ENCODE measurements at places on chromosomes 11 and 22. TPM values are rescaled to one million over a fixed set of nuclear protein-coding genes. Genes with fewer than 3 reads are reported as not detected.

DNA sequence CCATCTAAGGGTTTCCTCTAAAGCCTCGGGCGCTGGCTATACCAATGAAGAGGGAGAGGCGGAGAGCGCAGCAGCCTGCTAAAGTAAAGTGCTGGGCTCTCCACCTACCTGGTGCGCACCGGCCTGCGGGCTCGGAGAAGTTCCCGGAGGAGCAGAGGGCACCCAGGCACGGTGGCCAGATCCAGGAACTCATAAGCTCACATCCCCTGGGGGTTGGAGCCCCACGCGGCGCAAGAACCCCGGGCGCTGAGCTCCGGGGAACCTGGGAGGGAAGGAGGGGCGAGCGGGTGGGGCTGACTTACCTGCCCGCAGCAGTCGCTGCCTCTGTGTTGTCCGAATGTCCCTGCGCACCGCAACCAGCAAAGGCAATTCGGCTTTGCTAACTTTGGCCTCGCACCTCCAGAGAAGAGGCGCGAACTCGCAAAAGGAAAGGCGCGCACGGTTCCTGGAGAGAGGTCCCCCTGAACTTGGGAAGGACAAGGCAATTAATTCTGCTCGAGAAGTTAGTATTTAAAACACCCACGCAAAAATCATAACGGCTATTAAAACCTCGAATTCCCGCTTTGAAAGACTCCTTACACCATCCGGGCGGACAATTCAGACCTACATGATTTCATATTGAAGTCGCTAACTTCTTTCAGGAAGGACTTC is 127.6 kb upstream of the C11orf58 start:
- peaks cover 33% of the 10 kb centered on the region for H3K4me1 ChIP-seq
- no peak overlapping the region for H3K27ac ChIP-seq
- peaks cover 75% of the 10 kb centered on the region for H3K27me3 ChIP-seq
- no peaks in the 10 kb centered on the region for H3K36me3 ChIP-seq

GRCh38 chr11:35927682-35928081 is 16.2 kb upstream of the LDLRAD3 start:
- H3K36me3 ChIP-seq = no peaks in the 10 kb centered on the region
- no peaks in the 10 kb centered on the region for H3K4me1 ChIP-seq
- H3K27me3 ChIP-seq = no peaks in the 10 kb centered on the region
- DNase-seq = peak; percentile 41
- no peak overlapping the region for H3K27ac ChIP-seq

DNA sequence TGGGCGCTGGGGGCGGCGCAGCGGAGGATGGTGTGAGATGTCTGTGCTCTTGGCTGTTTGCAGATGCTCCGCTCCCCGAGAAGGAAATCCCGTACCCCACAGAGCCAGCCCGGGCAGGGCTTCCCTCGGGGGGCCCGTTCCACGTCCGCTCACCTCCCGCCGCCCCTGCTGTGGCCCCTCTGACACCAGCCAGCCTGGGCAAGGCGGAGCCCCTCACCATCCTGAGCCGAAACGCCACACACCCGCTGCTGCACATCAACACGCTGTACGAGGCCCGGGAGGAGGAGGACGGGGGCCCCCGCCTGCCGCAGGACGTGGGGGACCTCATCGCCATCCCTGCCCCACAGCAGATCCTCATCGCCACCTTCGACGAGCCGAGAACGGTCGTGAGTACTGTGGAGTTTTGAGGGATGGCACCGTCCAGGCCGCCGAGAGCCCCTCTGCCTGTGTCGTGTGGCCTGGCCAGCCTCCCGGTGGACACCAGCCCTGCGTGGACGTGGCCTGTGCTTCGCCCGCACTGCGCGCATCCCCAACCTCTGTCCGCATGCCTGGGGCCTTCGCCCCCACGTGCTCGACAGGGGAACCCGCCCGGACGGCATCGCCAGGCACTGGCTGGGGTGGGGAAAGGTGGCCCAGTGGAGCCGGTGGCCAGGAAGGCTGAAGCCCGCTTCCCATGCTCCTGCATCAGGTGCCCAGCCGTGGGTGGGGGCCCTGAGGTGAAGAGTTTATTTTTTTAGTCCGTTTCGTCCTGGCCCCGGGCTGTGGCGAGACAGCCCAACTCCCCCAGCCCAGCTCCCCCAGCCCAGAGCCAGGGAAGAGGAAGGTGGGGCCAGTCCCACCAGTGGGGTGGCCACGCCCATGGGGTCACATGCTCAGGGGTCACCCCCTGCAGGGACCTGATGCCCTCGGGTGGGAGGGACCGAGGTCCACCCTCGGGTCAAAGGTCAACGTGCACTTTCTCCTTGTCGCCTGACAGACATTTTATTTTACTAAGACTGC is 6.5 kb upstream of the TRABD start:
- no peak overlapping the region for H3K27ac ChIP-seq
- H3K4me3 ChIP-seq = no peak overlapping the region
- H3K27me3 ChIP-seq = no peaks in the 10 kb centered on the region
- DNase-seq = no peak
- no peaks in the 10 kb centered on the region for H3K36me3 ChIP-seq

GRCh38 chr11:111735262-111736116 is 30.7 kb downstream of the PPP2R1B start:
- H3K36me3 ChIP-seq = peaks cover 10% of the 10 kb centered on the region
- H3K4me1 ChIP-seq = peaks cover 21% of the 10 kb centered on the region
- no peak for DNase-seq
- no peak overlapping the region for H3K27ac ChIP-seq

- peaks cover 26% of the 10 kb centered on the region for H3K36me3 ChIP-seq
- H3K27ac ChIP-seq = no peak overlapping the region
- H3K27me3 ChIP-seq = no peaks in the 10 kb centered on the region
- no peak for DNase-seq
- H3K4me1 ChIP-seq = peaks cover 23% of the 10 kb centered on the region
- no peak overlapping the region for H3K4me3 ChIP-seq
Observed at GRCh38 chr22:43996170-43996980, 27.7 kb upstream of the PARVB start.

DNA sequence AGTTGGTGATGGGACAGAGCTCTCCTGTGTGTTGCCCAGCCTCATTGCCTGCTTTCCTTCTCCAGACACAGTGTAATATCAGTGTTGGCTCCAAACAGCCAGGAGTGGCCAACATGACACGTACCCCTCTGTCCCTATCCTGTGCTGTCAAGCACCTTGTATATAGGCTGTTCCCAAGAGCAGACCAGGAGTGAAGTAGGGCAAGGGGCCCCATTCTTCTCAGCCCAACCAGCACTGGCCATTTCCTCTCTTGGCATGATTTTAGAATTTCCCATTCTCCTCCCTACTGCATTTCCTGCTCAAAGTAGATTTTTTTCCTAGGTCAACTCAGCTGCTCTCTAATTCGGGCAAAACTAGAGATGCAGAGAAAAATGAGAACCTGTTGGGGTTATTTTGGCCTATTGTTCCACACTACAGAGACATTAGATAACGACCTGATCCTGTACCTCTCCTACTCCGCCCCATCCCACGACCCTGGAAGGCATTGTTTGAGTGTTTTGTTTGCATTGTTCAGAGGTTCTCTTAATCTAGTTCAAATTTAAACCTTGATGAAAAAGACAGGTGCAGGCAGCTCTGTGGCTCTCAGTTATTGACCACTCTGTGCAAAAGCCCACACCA is 95.6 kb downstream of the RASSF10 start:
- peaks cover 40% of the 10 kb centered on the region for H3K4me1 ChIP-seq
- no peak overlapping the region for H3K4me3 ChIP-seq
- no peaks in the 10 kb centered on the region for H3K27me3 ChIP-seq
- H3K36me3 ChIP-seq = no peaks in the 10 kb centered on the region
- DNase-seq = peak; percentile 13

GRCh38 chr22:35872451-35872850 is 154.8 kb downstream of the APOL5 start:
- DNase-seq = no peak
- no peak overlapping the region for H3K4me3 ChIP-seq
- H3K27ac ChIP-seq = no peak overlapping the region
- H3K4me1 ChIP-seq = no peaks in the 10 kb centered on the region

DNA sequence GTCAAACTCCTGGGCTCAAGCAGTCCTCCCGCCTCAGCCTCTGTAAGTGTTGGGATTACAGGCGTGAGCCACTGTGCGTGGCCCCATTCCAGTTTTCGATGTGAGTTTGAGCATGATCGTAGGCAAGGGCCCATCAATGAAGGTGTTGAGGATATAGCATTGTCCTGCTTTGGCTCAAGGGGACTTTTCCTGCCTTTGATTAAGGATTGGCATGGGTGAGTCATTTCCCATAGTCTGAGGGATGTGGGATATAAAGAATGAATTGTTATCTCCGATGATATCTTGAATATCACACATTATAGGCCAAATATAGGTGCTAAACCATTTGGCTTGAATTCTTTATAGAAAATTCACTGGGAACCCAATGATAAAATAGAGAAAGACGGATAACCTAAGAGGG is 30.4 kb downstream of the STIM1 start:
- no peaks in the 10 kb centered on the region for H3K27me3 ChIP-seq
- H3K27ac ChIP-seq = no peak overlapping the region
- no peak overlapping the region for H3K4me3 ChIP-seq
- H3K4me1 ChIP-seq = peaks cover 46% of the 10 kb centered on the region

- DNase-seq = no peak
- no peak overlapping the region for H3K27ac ChIP-seq
- H3K4me1 ChIP-seq = peaks cover 14% of the 10 kb centered on the region
- H3K4me3 ChIP-seq = no peak overlapping the region
- no peaks in the 10 kb centered on the region for H3K36me3 ChIP-seq
Observed at GRCh38 chr11:12403122-12403996, 26.0 kb downstream of the PARVA start.

DNA sequence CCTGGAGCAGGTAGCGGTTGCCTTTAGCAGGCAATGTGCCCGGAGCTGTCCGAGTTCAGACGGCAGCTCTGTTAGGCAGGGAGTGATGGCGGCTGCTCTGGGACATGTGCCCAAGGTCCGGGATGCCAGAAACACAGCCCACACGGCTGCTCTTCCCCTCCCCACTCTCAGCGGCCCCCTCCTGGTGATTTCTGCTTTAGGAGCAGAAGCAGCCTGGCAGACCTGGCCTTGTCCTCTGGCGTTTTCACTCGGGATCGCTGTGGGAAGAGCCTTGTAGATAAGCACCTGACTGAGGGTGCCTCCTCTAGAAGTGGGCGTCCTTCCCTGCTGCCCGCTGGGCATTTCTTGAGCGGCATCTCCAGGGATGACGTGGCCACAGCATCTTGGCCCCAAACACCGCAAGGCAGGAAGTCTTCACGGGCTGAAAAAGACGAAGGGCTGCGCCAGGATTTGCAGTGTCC is 392.2 kb downstream of the TBC1D22A start:
- peaks cover 7% of the 10 kb centered on the region for H3K36me3 ChIP-seq
- H3K4me1 ChIP-seq = no peaks in the 10 kb centered on the region
- no peak overlapping the region for H3K4me3 ChIP-seq
- H3K27ac ChIP-seq = no peak overlapping the region

The SCUBE1 gene
- total RNA-seq = not detected

The P2RY6 gene
- 0.29 TPM for total RNA-seq

Data from HepG2 (cell line).